ENCODE measurements at places on chromosomes 7 and 10.

DNA sequence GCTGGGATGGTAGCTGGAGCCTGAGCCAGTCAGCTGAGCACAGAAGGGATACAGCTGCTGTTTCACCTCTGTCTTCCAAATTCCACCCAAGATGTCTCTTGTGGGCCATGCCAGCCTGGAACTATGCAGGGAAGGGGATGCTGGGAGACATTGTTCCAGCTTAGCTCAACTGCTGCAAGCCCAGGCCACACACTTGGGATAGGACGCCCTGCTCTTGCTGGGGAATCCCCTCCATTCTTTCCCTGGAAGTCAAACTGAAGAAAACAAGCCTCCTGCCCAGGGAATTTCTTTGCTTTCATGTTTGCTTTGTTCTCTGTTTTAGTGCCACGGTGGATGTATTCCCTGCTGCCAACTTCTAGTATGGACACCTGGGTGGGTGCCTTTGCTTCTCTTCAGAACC lies 55.2 kb upstream of the CDK13 start:
- DNase-seq: no peak

DNA sequence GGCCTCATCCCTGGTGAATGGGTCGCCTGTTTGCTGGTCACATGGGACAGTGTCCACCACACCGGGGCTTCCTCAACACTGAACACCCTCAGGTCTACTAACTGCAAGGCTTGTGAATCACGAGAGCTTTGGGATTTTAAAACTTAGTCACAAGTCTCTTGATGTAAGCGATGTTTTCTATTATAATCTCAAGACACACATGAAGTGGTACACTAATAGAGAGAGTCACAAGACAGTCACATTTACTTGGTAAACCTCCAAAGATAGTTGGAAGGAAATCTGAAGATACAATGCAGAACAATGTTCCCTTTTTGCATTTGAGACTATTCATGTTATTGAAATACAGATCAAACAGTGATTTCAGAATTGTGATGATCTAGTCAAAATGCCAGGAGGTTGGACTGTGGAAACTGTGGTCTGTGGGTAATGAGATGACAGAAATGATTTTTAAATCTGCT lies 233.1 kb upstream of the KLF6 start:
- no peak for DNase-seq

DNA sequence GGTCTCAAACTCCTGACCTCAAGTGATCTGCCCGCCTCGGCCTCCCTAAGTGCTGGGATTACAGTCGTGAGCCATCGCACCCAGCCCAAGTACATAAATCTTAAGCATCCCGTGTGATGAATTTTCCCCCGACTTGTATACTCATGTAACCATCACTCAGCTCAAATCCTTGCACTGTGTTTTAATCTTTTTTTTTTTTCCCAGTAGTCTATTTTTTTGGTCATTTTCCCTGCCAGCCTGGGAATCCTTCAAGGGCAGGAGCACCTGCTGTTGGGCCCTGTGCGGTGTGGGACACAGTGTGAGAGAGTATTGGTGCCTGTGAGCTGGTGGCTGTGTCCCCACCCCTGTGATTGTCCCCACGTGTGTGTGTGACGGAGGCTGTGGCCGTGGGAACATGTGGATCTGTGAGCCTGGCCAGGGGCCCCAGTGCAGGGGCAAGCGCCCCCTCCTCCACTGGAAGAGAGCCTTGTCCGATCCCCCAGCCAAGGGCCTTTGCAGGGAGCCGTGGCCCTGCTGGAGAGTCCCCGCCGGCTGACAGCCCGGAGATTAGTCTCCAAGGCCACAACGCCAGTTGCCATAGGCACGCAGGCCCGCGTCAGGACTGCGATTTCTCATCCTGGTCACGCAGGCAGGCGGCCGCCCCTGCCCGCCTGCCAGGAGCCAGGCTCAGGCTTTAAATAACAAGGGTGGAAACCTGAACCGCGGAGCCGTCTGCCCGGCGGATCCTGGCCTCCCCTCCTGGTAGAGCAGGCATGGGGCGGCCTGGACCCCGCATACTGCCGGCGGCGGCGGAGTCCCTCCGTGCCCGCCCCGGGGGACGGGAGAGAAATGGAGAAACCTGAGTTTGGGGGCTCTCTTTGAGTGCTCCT lies 26.5 kb downstream of the GTF2IRD1 start:
- peak; percentile 68 for DNase-seq

DNA sequence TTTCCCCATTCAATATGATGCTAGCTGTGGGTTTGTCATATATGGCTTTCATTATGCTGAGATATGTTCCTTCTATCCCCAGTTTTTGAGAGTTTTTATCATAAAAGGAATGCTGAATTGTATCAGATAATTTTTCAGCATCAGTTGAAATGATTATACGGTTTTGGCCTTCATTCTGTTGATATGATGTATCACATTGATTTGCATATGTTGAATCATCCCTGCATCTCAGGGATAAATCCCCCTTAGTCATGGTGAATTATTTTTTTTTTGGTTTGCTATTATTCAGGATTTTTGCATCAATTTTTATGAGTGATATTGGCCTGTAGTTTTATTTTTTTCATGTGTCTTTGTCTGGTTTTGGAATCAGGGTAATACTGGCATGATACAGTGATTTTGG lies 1152.3 kb upstream of the C7orf33 start:
- no peak for DNase-seq

DNA sequence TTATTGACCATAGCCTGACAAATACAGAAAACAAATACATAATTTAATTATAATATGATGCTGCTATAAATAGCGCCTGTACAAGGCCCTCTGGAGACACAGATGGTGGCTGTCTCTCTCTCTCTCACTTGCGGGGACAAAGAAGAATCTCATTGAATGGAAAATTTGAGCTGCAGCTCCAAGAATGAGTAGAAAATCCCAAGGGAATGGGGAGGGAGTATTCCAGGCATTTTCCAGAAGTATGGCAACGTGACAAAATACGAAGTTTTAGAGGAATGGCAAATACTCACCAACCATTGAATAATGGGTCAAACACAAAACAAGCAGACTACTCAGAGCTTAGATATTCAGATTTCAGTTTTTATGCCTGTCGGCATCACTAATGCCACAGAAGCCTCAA lies 179.9 kb downstream of the NRP1 start:
- DNase-seq: no peak

DNA sequence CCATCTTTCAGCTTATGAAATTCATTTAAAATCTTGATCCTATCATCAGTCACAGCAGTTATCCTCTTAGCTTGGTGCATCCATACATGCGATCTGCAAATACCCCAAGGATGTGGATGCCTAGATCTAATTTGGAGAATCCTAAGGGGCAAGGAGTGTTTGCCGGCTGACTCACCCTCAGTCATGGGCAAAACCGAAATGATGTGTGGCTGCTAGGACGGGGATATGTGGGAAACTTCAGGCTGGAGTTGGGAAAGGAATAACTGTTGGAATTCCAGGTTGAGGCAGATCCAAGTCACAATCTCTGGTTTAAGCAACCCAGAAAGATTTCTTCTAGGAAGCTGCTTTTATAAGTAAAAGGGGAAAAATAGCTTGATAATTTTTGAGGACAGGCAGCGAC lies 19.7 kb upstream of the GOT1 start:
- DNase-seq: no peak

DNA sequence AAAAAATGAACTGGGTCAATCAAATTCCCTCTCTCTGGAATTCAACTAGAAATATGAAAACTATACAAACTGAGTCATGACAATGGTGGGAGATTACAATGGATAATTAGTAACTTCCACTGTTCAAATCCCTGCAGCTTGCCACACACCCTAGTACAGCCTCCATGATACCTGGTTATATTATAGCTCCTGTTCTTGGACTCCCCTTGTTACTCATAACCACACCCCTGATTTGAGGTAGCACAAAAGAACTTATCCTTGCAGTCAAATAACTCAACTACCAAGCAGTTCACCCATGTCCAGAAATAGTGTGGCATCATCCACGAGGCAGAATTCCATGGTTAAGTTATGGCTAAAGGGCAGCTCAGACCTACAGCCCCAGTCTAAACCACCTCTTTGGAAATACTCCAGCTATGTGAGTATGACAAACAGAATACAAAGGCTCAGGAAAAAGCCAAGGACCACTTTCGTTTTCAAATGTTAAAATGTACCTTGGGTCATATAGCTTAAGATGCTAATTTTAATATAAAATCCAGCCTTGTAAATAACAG lies 164.7 kb downstream of the CPEB3 start:
- no peak for DNase-seq

GRCh38 chr10:71771821-71772617 lies 1.3 kb downstream of the VSIR start:
- no peak for DNase-seq

- DNase-seq: no peak
Measured at GRCh38 chr10:89567576-89568245, 32.3 kb upstream of the SLC16A12 start.
